ENCODE measurements at places on chromosomes 1 and 21.

DNA sequence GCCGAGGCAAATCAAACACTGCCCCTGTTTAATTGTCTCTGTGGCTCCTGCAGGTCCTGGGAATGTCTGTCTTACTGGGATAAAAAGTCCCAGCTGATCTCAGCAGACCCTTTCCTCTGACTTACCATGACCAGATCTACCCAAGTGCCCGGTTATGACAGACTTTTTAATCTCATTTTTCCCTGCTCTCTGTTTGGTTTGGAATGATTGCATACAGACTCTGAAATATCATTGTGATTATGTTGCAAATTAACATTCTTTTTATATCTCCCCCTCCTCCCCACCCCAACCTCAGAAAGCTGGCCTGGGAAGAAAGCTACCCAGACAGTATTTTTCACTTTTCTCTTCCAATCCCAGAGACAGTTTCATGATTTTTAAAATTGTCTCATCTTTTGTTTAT lies 16.3 kb downstream of the RAB7B start:
- no peak for ATAC-seq

GRCh38 chr1:62046927-62047326 lies 147.7 kb upstream of the L1TD1 start:
- ATAC-seq = no peak

GRCh38 chr21:44556879-44557278 lies 1.7 kb downstream of the KRTAP10-3 start:
- ATAC-seq = peak; percentile 89

- ATAC-seq = no peak
These were observed 2.1 kb downstream of the GNAT2 start for GRCh38 chr1:109617291-109617801.

DNA sequence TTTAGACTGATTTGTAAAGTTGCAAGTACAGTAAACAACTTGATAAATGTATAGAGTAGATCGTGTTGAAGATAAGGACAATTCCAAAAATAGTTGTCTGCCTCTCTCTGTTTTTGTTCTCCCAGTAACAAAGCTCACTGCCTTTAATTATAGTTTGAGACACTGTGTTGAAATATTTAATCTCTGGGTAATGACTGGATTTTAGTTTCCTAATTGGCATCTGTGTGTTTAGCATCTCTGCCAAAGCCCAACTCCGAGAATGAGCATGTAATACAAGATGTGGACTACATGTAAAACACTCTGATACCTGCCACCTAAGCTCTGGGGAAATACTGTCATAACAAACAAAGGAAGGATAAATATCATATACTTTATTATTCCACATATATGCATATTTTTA lies 27.7 kb upstream of the SDE2 start:
- no peak for ATAC-seq

DNA sequence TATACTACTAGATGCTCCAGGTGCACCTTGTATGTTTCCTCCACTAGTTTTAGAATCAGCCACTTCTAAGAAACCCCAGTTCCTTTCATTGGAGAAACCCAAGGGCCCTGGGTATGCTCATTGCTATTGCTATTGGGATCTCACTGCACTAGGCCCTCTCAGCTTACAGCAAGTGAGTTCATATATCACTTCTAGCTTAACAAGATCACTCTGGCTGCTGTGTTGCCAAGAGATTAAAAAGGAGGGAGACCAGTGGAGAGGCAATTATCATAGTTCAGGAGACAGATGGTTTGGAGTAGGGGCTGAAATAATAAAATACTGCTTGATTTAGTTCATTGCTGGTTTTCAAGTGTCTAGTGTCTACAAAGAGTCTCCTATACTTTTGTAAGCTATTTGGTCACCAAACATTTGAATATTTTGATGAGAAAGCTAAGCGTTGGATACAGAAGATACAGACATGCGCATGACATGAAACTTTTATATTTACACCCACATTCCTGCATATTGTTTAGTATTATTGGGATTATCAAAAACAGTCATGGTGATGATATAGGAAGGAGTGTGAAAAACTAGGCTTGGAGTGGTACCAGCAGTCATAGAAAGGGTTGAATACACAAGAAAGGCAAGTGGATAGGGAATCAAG lies 671.9 kb downstream of the ADGRL2 start:
- ATAC-seq = no peak

- ATAC-seq = peak; percentile 9
These were observed 2.9 kb downstream of the GFI1 start for GRCh38 chr1:92483610-92484471.

DNA sequence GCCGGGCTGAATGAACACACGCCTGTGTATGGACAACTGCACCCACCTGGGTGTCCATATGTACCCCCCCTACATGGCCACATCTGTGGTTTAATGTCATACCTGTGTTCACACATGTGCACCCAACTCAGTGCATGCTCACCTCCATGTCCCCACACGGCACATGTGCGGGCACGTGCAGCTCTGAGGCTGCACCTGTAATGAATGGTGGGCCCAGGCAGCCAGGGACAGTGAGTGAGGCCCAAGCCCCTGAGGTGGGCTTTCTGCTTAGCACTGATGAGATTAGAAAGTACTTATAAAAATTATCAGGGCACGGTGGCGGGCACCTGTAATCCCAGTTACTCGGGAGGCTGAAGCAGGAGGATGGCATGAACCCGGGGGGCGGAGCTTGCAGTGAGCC lies 42.5 kb upstream of the CSF3R start:
- no peak for ATAC-seq

DNA sequence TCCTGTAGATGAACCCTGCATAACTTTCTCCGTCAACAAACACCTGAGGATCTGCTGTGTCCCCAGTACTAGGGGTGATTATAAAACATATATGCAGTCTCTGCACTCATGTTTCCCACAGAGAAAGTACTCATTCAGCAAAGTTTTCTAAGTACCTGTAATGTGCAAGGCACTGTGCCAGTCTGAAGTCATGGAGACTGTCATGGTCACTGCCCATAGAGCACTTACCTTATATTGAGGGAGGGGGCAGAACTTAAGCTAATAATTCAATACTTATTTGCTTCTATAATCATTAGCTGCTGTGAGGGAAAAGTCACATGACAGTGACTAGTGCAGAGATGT lies 41.2 kb downstream of the MAP3K21 start:
- ATAC-seq = no peak

- ATAC-seq = peak; percentile 74
These were observed 54.3 kb upstream of the TRAPPC10 start for GRCh38 chr21:43957611-43958362.

Measured in stimulated activated memory B cell treated with anti-CD40 and anti-IgM and Interleukin-4, amounts not matched to agents 10 μg/mL and 1 μg/mL and 100 μg/mL, for 72 hours (primary cell).